ENCODE measurements at places on chromosomes 11 and 22. TPM values are rescaled to one million over a fixed set of nuclear protein-coding genes. Genes with fewer than 3 reads are reported as not detected.

- H3K27me3 ChIP-seq = no peaks in the 10 kb centered on the region
- peak overlapping the region; percentile 63 for H3K27ac ChIP-seq
- H3K4me3 ChIP-seq = no peak overlapping the region
Observed at GRCh38 chr22:39283322-39284141, 35.9 kb downstream of the RPL3 start.

- H3K4me1 ChIP-seq = peaks cover 11% of the 10 kb centered on the region
- no peak overlapping the region for H3K4me3 ChIP-seq
- no peaks in the 10 kb centered on the region for H3K36me3 ChIP-seq
- H3K27me3 ChIP-seq = no peaks in the 10 kb centered on the region
Observed at GRCh38 chr11:133937015-133937414, 19.8 kb downstream of the IGSF9B start.

SIDT2 gene
- 42.6 TPM for total RNA-seq

- no peaks in the 10 kb centered on the region for H3K36me3 ChIP-seq
- H3K4me1 ChIP-seq = peaks cover 6% of the 10 kb centered on the region
- DNase-seq = no peak
- no peaks in the 10 kb centered on the region for H3K27me3 ChIP-seq
- H3K4me3 ChIP-seq = no peak overlapping the region
Observed at GRCh38 chr11:76588455-76589325, 81.9 kb downstream of the LRRC32 start.

MMP1 gene
- total RNA-seq = not detected

NLRP14 gene
- not detected for total RNA-seq

PNPLA3 gene
- 11.5 TPM for total RNA-seq

DNA sequence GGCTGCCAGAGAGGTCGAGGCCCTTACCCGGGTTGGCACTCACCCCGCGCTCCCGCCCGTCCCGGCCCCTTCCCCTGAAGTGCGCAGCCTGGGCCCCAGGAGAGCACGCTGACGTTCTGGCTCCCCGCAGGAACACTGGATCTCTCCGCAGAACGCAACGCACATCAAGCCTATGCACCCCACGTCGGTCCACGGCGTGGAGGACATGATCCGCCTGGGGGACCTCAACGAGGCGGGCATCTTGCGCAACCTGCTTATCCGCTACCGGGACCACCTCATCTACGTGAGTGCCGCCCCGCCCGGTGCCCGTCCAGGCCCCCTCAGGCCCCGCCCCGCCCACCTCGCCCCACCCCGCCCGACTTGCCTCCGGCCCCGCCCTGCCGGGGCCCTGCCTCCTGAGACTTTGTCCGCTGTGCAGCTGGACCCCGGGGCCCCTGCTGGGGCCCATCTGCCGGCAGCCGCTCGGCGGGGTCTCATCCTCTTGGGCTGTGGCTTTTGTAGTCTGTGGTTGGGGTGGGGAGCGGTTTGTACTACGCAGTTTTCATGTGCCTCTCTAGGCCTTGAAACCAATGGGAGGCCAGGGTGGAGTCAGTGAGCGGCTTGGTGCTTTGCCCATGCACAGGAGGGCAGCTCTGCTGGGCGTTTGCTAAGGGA, 19.7 kb downstream of the MYO7A start:
- DNase-seq = no peak
- peak overlapping the region; percentile 39 for H3K4me3 ChIP-seq
- H3K27me3 ChIP-seq = peaks cover 5% of the 10 kb centered on the region
- no peaks in the 10 kb centered on the region for H3K36me3 ChIP-seq

- no peak overlapping the region for H3K4me3 ChIP-seq
- H3K27ac ChIP-seq = no peak overlapping the region
- no peaks in the 10 kb centered on the region for H3K27me3 ChIP-seq
Observed at GRCh38 chr22:30127749-30128166, 47.5 kb downstream of the HORMAD2 start.

GRCh38 chr11:75786101-75786736, 17.6 kb downstream of the DGAT2 start:
- DNase-seq = no peak
- H3K27ac ChIP-seq = no peak overlapping the region
- no peaks in the 10 kb centered on the region for H3K27me3 ChIP-seq
- H3K4me1 ChIP-seq = no peaks in the 10 kb centered on the region
- no peaks in the 10 kb centered on the region for H3K36me3 ChIP-seq

OR8H3 gene
- not detected for total RNA-seq

DNA sequence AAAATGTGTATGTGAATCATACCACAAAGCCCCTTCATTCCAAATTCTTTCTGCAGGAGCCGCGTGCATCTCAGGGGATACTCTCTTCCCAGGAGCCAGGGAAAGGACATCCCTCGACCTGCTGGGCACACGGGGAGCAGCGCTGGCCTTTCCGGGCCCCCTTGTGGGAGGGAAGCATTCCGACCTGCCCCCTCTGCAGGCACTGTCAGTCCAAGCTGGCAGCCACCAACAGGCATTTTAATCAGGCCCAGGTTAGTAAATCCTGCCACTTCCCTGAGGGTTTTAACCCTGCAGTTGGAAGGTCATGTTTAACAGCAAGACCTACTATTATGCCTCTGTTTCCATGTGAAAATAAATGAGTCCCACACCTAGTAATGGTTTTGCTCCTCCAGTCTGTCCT, 391.5 kb downstream of the SHANK2 start:
- peaks cover 5% of the 10 kb centered on the region for H3K27me3 ChIP-seq
- no peak overlapping the region for H3K4me3 ChIP-seq
- no peak overlapping the region for H3K27ac ChIP-seq
- DNase-seq = no peak
- H3K36me3 ChIP-seq = no peaks in the 10 kb centered on the region
- H3K4me1 ChIP-seq = no peaks in the 10 kb centered on the region

DNA sequence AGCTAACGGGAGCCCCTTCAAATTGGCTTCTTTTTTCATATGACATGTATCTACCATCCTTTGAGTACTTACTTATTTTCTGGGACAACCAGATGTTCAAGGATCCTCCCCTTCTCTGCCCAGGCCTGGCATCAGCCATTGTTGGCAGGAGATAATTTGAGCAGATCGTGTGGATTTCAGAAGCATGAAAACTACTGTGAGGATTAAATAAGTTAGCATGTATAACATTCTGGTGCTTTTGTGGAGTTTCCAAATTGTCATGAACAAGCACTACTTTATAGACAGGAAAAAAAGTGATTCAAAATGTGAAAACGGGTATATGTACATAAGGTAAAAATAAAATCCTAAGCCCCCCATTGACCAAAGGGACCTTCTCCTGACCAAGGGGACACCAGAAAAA, 2.1 kb upstream of the NADSYN1 start:
- H3K36me3 ChIP-seq = peaks cover 10% of the 10 kb centered on the region
- H3K27ac ChIP-seq = no peak overlapping the region
- peaks cover 56% of the 10 kb centered on the region for H3K4me1 ChIP-seq
- no peak for DNase-seq

GRCh38 chr22:22397292-22397870, 111.2 kb downstream of the ZNF280B start:
- H3K4me1 ChIP-seq = peaks cover 13% of the 10 kb centered on the region
- H3K36me3 ChIP-seq = no peaks in the 10 kb centered on the region
- no peak overlapping the region for H3K27ac ChIP-seq
- DNase-seq = no peak
- no peaks in the 10 kb centered on the region for H3K27me3 ChIP-seq
- no peak overlapping the region for H3K4me3 ChIP-seq

FGF19 gene
- not detected for total RNA-seq

GRCh38 chr11:109914038-109914437, 179.2 kb upstream of the ZC3H12C start:
- no peaks in the 10 kb centered on the region for H3K27me3 ChIP-seq
- H3K4me1 ChIP-seq = peaks cover 6% of the 10 kb centered on the region
- no peaks in the 10 kb centered on the region for H3K36me3 ChIP-seq
- H3K27ac ChIP-seq = no peak overlapping the region
- H3K4me3 ChIP-seq = no peak overlapping the region

GRCh38 chr11:123654566-123655081, at the start of gene SCN3B:
SCN3B (minus strand) TSS chr11:123654624; CDS start chr11:123653801, 823 bp downstream.
- DNase-seq = no peak
- H3K36me3 ChIP-seq = no peaks in the 10 kb centered on the region
- peak within 1 kb of the TSS; percentile 67 for H3K4me3 ChIP-seq
- H3K27ac ChIP-seq = peak within 1 kb of the TSS; percentile 54
- peaks cover 19% of the 10 kb centered on the region for H3K4me1 ChIP-seq
- H3K27me3 ChIP-seq = peaks cover 30% of the 10 kb centered on the region

DNA sequence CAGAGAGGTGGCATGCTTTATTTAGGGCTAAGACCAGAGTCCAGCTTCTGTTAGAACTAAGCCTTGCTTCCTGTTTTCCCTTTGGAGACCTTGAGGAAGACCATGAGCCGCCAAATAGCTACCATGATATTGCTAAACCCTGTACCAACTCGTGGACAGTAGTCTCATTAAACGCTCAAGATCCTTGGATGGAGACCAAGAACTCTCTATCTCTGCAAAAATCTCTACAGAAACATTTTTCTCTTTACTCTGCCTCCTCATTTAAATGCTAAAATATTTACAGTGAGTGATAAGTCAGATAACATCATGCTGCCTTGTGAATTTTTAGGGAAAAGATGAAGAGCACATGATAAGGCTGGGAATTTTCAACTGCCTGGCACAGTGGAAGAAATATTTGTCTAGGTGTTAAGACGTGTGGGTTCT, 197.8 kb downstream of the MAML2 start:
- H3K4me1 ChIP-seq = peaks cover 62% of the 10 kb centered on the region
- no peaks in the 10 kb centered on the region for H3K27me3 ChIP-seq
- H3K27ac ChIP-seq = peak overlapping the region; percentile 43
- H3K4me3 ChIP-seq = no peak overlapping the region
- H3K36me3 ChIP-seq = no peaks in the 10 kb centered on the region
- no peak for DNase-seq

GRCh38 chr22:21978564-21979386, 3.8 kb downstream of the TOP3B start:
- H3K4me1 ChIP-seq = peaks cover 19% of the 10 kb centered on the region
- no peaks in the 10 kb centered on the region for H3K27me3 ChIP-seq
- peaks cover 25% of the 10 kb centered on the region for H3K36me3 ChIP-seq
- no peak overlapping the region for H3K4me3 ChIP-seq

- no peak overlapping the region for H3K4me3 ChIP-seq
- no peaks in the 10 kb centered on the region for H3K36me3 ChIP-seq
- H3K4me1 ChIP-seq = no peaks in the 10 kb centered on the region
- H3K27me3 ChIP-seq = no peaks in the 10 kb centered on the region
- H3K27ac ChIP-seq = no peak overlapping the region
Observed at GRCh38 chr11:93411705-93412104, 81.2 kb downstream of the DEUP1 start.

GRCh38 chr11:94788396-94788795, 20.2 kb downstream of the AMOTL1 start:
- H3K36me3 ChIP-seq = no peaks in the 10 kb centered on the region
- H3K4me3 ChIP-seq = no peak overlapping the region
- H3K4me1 ChIP-seq = peaks cover 85% of the 10 kb centered on the region
- no peak overlapping the region for H3K27ac ChIP-seq

C11orf42 gene
- not detected for total RNA-seq

DNA sequence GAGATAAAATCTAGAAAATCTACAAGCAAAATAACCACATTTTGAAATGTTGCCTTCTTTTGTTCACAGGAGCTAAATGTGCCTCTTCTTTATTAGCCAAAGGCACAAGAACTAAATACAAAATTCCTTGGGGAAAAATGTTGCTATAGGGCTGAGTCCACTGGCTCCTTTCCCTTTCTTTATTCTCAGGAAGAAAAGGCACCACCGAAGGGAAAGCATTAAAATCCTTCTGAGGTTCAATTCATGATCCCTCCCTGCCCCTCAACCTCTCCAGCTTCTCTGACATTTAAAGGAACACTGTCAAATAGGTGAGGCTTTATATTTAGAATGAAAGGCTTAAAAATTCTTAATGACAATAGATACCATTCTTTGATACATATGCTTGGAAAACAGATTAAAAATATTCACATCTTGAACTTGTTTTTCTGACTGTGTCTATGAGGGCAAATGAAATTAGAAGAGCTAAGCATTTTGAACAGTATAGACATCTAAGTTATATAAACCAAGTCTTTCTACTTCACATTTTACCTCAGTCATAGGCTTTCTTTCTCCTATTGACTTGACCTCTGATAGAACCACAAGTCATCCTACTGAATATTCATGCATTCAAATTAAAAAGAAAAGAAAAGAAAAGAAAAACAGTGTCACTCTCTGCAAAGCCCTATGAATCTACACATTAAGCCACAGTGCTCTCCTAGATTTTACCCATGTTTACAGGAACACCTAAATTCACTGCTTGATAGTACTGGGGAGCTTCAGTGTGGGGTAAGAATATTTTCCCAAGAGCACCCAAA, 148.2 kb downstream of the MAML2 start:
- peak overlapping the region; percentile 63 for H3K27ac ChIP-seq
- no peak for DNase-seq
- H3K27me3 ChIP-seq = no peaks in the 10 kb centered on the region
- H3K4me3 ChIP-seq = no peak overlapping the region
- H3K36me3 ChIP-seq = no peaks in the 10 kb centered on the region
- H3K4me1 ChIP-seq = peaks cover 33% of the 10 kb centered on the region

GRCh38 chr11:86443415-86443814, 68.7 kb downstream of the CCDC81 start:
- H3K27me3 ChIP-seq = no peaks in the 10 kb centered on the region
- DNase-seq = no peak
- H3K4me3 ChIP-seq = no peak overlapping the region

GRCh38 chr11:107598225-107599139, 7.5 kb downstream of the ELMOD1 start:
- DNase-seq = no peak
- H3K27me3 ChIP-seq = peaks cover 40% of the 10 kb centered on the region
- H3K36me3 ChIP-seq = no peaks in the 10 kb centered on the region
- no peaks in the 10 kb centered on the region for H3K4me1 ChIP-seq
- H3K4me3 ChIP-seq = no peak overlapping the region
- H3K27ac ChIP-seq = no peak overlapping the region

PHOX2A gene
- total RNA-seq = not detected

DNA sequence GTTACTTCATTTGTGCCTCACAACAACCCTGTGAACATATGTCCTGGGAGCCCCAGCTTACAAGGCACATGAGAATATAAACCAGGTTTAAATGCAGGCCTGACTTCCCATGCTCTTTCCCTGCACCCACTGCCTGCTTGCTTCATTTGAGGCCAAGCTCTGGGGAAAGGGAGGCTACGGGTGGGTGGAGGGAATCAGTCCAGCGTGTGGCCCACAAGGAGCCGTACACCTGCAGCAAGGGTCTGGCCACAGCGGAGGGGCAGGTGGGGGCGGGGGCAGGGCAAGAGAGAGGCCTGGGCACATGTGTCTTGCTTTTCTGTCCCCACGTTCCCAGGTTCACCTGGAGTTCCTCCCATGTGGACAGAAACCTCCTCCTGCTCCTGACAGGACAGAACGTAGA, 26.2 kb downstream of the FAM83F start:
- H3K27me3 ChIP-seq = no peaks in the 10 kb centered on the region
- DNase-seq = no peak

- H3K27ac ChIP-seq = no peak overlapping the region
- H3K4me3 ChIP-seq = no peak overlapping the region
- H3K36me3 ChIP-seq = no peaks in the 10 kb centered on the region
- H3K4me1 ChIP-seq = no peaks in the 10 kb centered on the region
Observed at GRCh38 chr11:43222215-43222614, 89.6 kb upstream of the API5 start.

GRIK4 gene
- not detected for total RNA-seq

DNA sequence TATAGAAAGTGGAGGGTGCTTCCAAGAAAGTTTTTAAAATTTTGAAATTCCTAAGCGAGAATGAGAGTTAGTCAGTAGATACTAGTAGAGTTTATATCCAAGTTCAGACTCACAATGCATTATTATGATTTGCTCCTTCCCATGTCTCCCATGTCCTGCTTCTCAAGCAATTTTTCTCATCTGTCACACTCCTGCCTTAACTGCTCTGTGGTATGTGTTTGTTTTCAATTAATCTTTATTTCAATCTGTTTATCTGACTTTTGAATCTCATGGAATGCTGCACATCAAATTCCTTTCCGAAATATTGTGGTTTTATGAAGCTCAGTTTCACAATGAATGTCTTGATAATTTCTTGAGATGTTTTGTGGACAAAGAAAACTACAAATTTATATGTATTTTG, 18.1 kb downstream of the THY1 start:
- no peak overlapping the region for H3K4me3 ChIP-seq
- H3K27me3 ChIP-seq = no peaks in the 10 kb centered on the region
- DNase-seq = no peak
- no peak overlapping the region for H3K27ac ChIP-seq
- H3K4me1 ChIP-seq = no peaks in the 10 kb centered on the region
